HFFc6 (cell line): ENCODE measurements at places on chromosomes 6 and 20. TPM values are rescaled to one million over a fixed set of nuclear protein-coding genes. Genes with fewer than 3 reads are reported as not detected.

Gene PPIL6
- 0.32 to 0.41 TPM (median 0.33 TPM) in 3 replicates for total RNA-seq

Gene SCRT2
- not detected in 3 replicates for total RNA-seq

Gene DEFB132
- not detected in 3 replicates for total RNA-seq

Gene OOEP
- total RNA-seq = not detected in 3 replicates

Gene LPA
- not detected in 3 replicates for total RNA-seq

- H3K4me1 ChIP-seq = peaks cover 24% of the 10 kb centered on the region
- no peak for DNase-seq
- no peaks in the 10 kb centered on the region for H3K36me3 ChIP-seq
- peaks cover 1% of the 10 kb centered on the region; the same call in 1 of the 2 replicates for H3K27me3 ChIP-seq
- no peak overlapping the region for H3K4me3 ChIP-seq
Measured at GRCh38 chr20:50347284-50348063, 156.8 kb downstream of the CEBPB start.

DNA sequence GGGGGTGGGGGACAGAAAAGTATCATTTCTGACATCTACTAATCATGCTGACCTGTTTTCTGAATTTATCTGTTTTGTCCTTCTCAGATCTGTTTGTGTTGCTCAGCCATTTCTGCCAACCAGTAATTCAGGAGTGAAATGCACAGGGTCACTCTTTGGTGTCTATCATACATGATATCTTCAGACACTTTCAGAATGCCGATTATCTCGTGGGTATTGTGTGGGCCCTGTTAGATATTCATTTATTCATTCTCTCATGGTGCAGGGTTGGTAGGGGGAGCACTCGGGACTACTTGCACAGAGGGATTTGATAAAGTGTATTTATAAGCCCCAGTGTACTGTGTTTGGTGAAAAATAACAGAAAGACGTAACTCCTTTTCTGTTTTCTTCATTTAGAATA lies 101.2 kb upstream of the CITED2 start:
- DNase-seq = no peak
- H3K4me3 ChIP-seq = no peak overlapping the region
- no peaks in the 10 kb centered on the region for H3K36me3 ChIP-seq
- H3K27ac ChIP-seq = no peak overlapping the region

GRCh38 chr6:7541175-7542064 lies at the start of gene DSP:
DSP (plus strand) TSS chr6:7541671; CDS start chr6:7541916, 245 bp downstream.
- peaks cover 2% of the 10 kb centered on the region; the same call in 1 of the 2 replicates for H3K27me3 ChIP-seq
- peak within 1 kb of the TSS; percentile 89 for H3K27ac ChIP-seq

DNA sequence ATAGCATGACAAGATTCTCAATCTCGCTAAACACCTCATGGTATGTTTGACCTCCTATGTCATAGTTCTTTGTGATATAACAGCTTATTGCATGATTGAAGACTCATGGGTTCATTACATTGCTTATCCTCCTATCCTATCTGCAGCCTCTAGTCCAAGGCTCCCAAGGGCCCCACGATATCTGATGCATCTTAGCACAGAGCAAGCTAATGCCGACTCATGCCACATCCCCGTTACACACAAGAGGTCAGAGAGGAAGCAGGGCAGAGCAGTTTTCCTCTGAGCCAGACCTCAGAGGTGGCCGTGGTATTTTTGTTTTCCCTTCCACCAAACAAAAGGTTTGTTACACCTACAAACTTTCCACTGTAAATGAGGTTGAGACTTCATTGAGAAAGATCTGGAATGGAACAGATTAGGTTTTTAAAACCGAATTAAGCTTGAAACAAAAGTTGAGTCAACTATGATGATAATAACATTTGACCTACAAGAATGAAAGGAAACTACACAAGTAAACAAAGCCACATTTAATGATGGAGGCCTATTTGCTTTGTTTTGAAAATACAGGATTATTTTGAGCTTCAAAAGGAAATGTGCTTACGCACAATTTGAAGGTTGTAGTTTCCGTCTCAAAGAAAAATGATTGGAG lies 133.9 kb upstream of the MYLIP start:
- DNase-seq = no peak
- no peak overlapping the region for H3K27ac ChIP-seq
- no peaks in the 10 kb centered on the region for H3K4me1 ChIP-seq

GRCh38 chr20:31580706-31581105 lies 24.4 kb upstream of the ID1 start:
- H3K4me3 ChIP-seq = no peak overlapping the region

DNA sequence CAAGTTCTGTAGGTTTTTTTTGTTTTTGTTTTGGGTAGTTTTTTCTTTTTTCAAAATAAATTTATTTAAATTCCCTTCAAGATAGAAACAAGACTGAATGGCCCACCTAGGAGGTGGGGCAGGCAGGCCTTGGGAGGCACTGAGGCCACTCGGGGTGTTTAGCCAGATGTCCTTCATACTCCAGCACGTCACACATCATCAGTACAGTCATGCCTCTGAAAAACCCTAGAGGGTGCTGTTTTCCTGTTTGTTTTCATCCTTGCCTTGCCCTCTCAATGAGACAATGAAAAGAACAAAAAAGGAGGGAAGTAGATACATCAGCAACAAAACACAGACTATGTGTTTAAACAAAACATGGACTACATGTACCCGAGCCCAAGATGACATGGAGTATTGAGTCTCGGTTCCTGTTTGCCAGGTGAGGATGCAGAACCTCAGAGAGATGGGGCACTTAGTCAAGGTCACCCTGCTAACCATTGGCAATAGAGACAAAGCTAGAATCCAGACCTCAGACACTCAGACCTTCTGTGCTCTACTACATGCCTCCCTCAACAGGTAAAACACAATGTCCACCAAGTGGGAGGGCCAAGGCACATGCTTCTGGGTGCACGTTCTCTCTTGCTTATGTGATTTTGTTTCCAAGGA lies 26.8 kb upstream of the CLIC5 start:
- no peaks in the 10 kb centered on the region for H3K27me3 ChIP-seq
- H3K4me3 ChIP-seq = no peak overlapping the region
- H3K36me3 ChIP-seq = no peaks in the 10 kb centered on the region
- peak; percentile 9 for DNase-seq
- peaks cover 14% of the 10 kb centered on the region for H3K4me1 ChIP-seq

- H3K36me3 ChIP-seq = no peaks in the 10 kb centered on the region
- no peak overlapping the region for H3K4me3 ChIP-seq
- DNase-seq = no peak
- peaks cover 11% of the 10 kb centered on the region for H3K27me3 ChIP-seq
- peaks cover 14% of the 10 kb centered on the region for H3K4me1 ChIP-seq
Measured at GRCh38 chr6:110486756-110487155, 10.3 kb upstream of the SLC22A16 start.

- H3K27ac ChIP-seq = no peak overlapping the region
Measured at GRCh38 chr6:167058261-167058660, 59.1 kb downstream of the CEP43 start.

DNA sequence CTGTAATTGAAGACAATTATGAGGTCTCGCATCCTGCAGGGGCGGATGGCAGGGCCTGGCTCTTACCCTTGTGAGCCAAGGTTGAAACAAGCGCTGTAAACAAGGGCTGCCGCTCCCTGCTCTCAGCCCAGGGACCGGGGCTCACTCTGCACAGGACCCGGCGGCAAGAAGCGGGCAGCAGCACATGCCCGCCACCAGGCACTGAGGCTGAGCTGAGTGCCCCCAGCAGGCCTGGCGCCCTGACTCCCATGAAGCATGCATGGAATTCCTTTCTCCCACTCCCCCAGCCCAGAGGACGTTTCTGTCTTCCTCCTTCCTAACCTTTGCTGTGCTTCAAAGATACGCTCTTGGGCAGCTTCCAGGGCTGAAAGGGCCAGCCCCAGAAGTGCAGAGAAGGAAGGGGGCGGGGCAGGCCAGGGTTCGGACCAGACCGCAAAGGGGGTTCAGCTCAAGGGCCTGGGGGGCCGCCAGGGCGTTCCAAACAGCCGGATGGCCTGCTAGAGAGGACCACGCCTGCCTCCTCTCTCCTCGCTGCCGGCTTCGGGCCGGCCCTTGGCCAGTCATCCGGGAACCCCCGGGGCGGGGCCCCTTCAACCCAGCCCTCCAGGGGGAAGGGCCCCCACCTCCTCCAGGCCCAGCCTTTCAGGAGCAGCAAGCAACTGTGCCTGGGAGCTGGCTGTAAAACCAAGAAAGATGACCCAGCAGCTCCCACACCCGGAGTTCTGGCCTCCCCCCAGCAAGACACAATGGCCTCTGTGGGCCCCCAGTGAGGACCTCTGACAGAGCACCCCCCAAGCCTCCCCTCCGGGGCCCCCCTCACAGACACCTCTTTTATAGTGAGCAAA lies 109.9 kb downstream of the NOL4L start:
- H3K4me3 ChIP-seq = peak overlapping the region; percentile 87
- peaks cover 11% of the 10 kb centered on the region; the same call in 1 of the 2 replicates for H3K36me3 ChIP-seq
- peaks cover 2% of the 10 kb centered on the region for H3K27me3 ChIP-seq
- DNase-seq = peak; percentile 91
- H3K27ac ChIP-seq = peak overlapping the region; percentile 96
- peaks cover 53% of the 10 kb centered on the region for H3K4me1 ChIP-seq

DNA sequence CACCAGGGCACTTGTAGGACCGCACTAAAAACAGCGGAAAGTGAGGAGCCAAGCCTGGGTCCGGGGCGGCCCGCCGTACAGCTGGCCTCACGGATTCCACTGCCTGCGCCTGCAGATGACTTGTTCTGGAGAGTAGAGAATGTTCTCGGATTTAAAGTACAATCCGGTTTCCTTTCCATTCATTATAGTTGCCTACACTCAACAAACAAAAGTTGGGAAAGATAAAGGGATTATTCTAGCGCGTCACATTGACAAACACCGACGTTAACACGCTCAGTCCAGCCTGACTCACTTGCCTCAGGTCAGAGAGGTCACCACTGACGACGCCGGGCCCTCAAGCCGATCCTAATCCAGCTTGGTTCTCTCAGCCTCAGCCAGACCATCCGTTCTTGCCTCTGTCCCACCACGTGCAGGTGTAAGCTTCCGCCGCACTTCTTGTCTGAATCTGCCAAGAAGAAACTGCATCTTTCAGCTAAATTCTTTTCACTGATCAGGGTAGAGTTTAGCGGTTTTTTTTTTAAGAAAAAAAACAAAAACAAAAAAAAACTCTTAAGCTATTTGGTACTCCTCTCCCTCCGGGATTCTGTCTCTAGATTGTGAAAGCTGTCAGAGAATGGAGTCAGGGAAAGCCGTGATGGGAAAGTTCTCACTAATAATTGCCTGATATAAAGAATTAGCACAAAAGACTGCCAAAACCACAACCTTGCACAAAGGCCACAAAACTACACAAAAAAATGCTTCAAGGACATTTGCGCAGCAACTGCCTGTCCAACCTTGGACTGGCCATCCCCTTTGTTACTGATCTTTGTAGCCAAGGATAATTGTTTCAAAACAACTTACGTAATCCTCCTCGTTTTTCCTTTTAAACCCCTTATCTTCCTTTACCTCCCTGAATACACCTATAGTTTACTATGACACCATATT lies 1.1 kb upstream of the PHF10 start:
- H3K4me1 ChIP-seq = peaks cover 27% of the 10 kb centered on the region
- peak overlapping the region; percentile 91 for H3K27ac ChIP-seq
- peak overlapping the region; percentile 88 for H3K4me3 ChIP-seq
- no peaks in the 10 kb centered on the region; the same call in 1 of the 2 replicates for H3K27me3 ChIP-seq

DNA sequence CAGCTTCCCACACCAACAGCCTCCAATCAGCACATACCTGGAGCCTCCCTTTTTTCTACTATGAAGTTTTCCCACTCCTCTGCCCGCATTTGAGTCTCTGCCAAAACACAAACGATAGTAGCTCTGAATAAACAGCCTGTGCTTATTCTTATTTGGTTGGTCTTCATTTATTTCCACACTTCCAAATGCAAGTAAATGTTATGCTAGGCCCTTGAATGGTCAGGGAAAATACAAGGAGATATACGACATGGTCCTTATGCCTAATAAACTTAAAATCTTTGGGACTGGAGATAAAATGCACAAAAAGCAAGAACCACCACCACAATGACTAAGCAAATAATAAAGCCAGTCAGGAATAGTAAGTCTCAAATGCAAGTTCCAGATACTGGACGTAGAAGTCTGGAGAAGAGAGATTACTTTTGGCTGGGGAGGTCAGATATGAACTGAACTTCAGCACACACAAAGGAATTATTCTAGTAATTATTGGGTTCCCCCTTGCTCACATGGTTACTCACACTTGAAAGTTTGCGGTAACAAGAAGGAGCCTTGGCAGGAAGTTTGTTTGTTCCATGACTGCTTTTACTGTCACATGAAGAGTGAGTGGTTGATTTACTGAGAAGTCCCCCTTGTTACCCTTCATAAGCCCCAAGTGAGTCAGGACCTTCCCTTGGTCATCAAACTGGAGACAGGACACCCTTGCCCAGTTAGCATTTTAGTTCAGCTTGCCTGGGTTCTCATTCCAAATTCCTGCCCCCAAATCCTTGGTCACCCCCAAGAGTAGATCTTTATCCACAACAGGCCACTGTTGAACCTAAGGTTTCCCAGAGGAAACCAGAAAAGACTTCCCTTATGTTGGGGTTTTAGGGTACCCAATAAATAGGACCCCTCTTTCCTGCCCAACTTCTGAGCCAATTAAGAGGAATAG lies 511.2 kb upstream of the JARID2 start:
- peaks cover 58% of the 10 kb centered on the region for H3K4me1 ChIP-seq
- no peaks in the 10 kb centered on the region for H3K27me3 ChIP-seq
- peak overlapping the region; percentile 68; the same call in 1 of the 2 replicates for H3K4me3 ChIP-seq
- H3K36me3 ChIP-seq = peaks cover 15% of the 10 kb centered on the region
